ENCODE measurements at places on chromosomes 11 and 22.

DNA sequence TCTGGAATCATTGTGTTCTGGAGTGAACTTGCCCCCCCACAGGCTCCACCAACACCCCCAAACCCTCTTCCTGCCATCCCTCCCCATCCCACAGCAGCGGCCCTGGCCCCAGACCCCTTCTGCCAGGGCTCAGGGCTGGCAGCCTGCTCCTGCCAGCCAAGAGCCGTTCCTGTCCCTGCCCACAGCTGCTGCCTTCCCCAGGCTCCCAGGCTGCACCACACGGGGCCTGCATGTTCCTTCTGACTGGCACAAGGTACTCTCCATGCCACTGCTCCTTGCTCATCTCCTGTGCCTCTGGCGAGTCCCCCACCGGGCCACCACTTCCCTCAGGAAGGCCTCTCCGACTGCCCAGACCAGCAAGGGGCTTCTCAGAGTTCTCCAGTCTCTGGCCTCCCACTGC lies 4.9 kb downstream of the GP1BB start:
- DNase-seq, result no peak

- DNase-seq, result no peak
Observed at GRCh38 chr11:10564696-10565318, 3.7 kb downstream of the LYVE1 start.

GRCh38 chr11:15912825-15913224 lies 443.5 kb downstream of the SOX6 start:
- DNase-seq, result no peak

GRCh38 chr22:17638182-17638431 lies 450 bp upstream of the BCL2L13 start:
- no peak for DNase-seq

DNA sequence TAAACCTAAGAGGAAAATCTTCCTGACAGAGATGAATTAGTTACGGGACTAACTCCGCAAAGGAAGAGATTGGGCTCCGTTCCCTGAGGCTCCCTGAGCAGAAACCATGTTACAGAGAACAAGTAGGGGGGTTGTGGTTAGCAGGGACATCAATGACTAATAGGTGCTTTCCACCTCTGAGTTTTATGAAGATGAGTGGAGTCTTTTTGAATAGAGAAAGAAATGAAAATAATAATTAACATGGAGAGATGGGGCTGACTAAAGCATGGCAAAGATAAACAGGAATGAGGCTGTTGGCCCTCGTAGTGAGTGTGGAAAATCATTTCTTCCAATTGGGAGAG lies 47.5 kb upstream of the PICALM start:
- no peak for DNase-seq

DNA sequence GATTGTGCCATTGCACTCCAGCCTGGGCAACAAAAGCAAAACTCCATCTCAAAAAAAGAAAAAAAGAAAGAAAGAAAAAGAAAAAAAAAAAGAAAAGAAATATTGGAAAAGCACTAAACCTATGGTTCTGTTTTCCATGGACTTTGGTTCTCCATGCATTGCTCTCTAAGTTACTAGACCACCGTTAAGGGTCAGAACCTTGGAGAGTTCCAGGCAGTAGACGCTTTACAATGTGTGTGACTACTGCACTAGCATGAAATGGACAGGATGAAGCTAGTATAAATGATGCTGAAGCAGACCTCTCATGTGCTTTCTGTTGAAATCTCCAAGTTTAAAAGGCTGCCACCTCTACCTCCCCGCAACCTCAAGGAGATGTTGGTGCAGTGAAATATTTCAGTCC lies 63.5 kb downstream of the SIK2 start:
- DNase-seq, result no peak

DNA sequence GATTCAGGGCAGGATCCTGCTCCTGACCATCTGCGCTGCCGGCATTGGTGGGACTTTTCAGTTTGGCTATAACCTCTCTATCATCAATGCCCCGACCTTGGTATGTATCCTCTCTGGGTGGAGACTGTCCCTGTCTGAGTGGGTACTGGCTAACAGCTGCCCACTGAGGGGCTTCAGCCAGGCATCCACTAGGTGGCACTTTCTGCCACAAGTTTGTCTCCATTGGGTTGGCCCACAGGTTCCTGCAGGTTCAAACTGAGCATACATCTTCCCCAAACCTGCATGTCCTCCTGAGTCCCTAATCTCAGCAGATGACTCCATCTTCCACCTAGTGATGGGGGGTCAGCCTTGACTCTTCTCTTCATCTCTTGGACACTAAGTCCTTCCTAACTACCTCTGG lies 4.4 kb downstream of the SLC2A11 start:
- DNase-seq, result no peak

DNA sequence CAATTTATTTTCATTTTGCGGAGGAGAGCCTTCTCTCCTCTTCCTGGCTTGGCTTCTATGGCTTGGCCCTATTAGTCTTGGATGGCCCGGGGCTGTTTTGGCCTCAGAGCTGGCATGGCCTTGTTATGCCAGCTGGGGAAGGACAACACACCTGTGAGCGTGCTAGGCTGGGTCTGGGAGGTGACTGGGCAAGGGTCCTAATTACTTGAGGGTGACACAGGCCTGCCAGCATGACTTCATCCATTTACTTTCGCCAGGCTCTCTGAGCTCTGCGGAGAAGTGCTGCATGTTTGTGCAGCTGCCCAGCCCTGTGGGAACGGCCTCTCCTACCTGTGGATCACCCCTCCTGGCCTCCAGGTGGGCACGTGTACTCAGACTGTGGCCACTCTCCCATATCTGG lies 153.6 kb downstream of the SNX19 start:
- DNase-seq, result no peak

- peak; percentile 2 for DNase-seq
Observed at GRCh38 chr11:131694526-131695424, 324.4 kb downstream of the NTM start.

- no peak for DNase-seq
Observed at GRCh38 chr22:50112151-50113118, 22.6 kb downstream of the MOV10L1 start.

DNA sequence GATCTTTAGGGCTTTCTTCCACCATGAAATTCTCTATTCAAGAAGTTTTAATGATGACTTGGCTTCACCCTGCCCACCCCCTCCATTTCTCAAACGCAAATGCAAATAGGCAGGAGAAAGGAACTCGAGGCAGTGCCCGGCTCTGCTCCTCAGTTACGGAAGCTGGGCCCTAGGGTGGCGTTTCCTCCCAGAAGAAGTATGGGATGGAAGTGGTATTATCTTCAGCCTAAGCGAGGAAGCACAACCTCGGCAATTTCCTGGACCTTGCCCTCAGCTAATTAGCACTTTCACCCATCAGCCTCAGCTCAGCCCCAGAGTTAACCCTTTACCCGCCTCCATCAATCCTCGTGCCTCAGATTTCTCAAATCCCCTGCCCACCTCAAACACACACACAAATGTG lies 58.2 kb upstream of the LRRC55 start:
- DNase-seq, result no peak

DNA sequence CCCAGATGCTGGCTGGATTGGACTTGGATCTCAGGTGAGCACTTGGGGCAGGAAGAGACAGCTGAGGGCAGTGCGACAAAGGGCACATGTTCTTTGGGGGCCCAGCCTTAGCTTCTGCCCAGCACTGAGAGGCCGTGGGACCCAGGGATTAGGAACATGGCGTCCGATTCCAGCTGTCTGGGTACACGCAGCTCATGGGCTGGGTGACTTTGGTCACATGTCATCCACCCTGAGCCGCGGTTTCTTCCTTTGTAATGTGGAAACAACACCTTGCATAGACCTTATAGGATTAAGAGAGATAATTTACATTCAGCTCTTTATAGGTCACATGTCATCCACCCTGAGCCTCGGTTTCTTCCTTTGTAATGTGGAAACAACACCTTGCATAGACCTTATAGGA lies 39.8 kb downstream of the MYO18B start:
- no peak for DNase-seq

DNA sequence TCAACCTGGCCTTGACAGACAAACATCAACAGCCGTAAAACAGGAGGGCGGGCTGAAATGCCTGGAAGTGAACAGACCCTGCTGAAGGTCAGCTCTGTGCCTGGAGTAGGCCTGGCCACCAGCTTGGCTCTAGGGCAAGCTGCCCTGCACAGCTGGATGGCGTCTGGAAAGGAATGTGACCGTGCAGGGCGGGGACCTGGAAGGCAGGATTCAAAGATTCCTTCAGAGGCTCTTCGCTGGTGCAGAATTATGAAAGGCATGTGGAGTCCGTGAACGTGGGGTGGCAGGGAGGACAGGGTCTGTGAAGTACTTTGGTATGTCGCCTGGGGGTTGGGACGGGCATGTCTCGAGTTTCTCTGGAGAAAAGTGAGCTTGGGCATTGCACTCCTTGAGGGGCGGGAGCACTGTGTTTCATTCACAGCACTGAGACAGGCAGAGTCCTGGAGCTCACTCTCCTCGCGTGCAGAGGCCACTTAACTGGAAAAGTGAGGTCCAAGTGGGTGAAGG lies 1.5 kb downstream of the EHD1 start:
- DNase-seq, result no peak

- DNase-seq, result no peak
Observed at GRCh38 chr11:44243086-44243485, 66.9 kb downstream of the ALX4 start.

- no peak for DNase-seq
Observed at GRCh38 chr22:49214976-49215375, 612.7 kb downstream of the BRD1 start.

DNA sequence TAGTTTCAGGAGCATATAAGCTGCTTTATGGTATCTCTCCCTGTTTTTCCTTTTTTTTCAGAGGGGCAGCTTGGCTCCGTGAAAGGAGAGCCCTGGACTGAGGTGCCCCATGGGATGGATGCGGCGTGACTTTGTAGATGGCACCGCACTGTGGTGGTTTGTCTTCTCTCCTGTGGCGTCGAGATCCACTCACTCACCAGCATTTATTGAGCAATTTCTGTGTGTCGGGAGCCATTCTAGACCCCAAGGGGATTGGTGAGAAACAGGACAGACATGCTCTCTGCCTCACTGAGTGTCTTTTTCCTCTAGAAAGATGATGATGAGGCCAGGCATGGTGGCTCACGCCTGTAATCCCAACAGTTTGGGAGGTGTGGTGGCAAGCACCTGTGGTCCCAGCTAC lies 55.9 kb upstream of the PHF21B start:
- no peak for DNase-seq

DNA sequence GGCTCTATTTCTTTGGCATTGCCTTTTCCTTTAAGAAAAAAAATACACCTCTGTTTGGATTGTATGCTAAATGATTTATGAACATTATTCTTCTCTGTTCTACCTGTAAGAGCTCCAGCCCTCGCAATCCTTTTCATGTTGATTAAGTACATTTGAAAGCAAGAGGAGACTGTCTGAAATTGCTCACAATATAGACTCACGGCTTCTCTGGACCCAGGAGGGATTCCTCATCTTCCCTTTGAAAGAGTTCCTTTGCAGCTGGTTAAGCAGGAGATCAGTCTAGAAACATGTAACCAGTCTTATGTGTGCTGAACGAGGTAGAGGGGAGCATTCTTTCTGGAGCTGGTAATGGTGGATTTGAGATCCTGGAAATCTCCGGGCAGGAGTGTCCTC lies 47.4 kb downstream of the PKNOX2 start:
- no peak for DNase-seq

GRCh38 chr11:89521294-89521693 lies 30.1 kb upstream of the NOX4 start:
- DNase-seq, result no peak

DNA sequence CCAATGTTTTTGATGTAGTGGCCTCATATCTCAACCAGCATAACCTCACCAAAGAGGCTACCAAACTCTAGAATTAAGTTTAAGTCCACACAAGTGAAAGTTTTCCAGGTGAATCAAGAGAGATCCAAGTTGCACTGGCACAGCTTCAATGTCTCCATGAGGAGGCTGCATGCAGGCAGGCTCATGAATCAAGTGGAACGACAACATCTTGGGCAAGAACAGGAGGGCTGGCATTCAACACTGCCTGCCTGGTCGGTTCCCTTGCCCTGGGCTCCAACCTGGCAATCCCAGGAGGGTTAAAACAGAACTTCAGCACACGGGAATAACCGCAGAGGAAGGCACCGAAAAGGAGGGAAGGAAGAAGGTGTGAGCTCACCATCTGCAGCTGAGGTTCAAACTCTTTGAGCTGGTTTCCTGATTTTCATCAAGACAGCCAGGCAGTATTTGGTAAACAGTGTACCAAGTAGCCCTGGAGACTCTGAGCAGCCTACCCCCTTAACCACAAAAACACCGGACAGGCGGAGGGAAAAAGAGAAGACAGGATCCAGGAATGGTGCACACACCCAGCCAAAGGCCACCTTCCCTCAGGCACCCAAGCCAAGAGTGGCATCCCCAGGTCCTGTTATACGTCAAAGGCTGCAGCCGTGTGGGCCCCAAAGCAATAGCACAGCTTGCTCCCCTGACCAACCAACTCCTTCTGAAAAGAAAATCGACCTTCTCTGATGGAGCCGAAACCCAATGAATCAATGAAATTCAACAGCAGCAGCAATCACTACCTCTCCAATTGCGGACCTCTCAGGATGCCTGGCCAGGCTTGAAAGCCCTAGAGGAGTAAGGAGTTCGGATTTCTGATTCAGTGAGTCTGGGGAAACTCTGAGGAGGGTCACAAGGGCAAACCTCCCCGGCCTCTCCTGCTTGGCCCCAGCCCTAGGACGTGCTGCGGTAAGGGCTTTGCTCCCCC lies 1.3 kb downstream of the PACSIN2 start:
- DNase-seq, result no peak

GRCh38 chr11:112173152-112173551 lies 2.2 kb upstream of the BCO2 start:
- no peak for DNase-seq

DNA sequence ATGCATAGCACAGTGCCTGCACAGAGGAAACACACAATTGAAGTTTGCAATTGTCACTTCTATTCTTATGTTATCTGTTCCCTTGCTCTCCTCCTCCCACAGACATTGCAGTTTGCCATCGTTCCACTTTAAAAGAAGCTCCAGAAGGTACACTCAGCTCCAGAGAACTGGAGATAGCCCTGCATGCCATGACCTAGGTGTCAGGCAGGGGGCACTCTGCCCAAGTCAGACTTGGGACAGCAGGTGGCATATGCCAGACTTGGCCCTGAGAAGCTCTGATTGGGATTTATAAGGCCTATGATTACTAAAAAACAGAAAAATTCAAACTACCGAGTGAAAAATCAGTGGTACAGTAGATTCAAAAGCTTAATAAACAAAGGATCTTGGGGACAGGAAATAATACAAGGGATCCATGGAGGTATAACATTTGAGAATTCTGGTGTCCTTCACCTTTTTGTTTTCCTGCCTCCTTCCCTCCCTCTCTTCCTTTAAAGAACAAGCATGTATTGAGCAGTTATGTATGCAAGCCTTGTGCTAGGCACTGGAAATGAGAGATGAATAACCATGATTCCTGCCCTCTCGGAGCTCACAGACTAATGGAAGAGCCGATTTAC lies 40.0 kb downstream of the TENM4 start:
- DNase-seq, result no peak
